ENCODE measurements at places on chromosomes 13 and 19.

GRCh38 chr19:48501494-48502349, 9.9 kb downstream of the LMTK3 start:
- peak; percentile 98 for DNase-seq

GRCh38 chr13:34640993-34641330, 301.1 kb upstream of the NBEA start:
- DNase-seq = peak; percentile 32

DNA sequence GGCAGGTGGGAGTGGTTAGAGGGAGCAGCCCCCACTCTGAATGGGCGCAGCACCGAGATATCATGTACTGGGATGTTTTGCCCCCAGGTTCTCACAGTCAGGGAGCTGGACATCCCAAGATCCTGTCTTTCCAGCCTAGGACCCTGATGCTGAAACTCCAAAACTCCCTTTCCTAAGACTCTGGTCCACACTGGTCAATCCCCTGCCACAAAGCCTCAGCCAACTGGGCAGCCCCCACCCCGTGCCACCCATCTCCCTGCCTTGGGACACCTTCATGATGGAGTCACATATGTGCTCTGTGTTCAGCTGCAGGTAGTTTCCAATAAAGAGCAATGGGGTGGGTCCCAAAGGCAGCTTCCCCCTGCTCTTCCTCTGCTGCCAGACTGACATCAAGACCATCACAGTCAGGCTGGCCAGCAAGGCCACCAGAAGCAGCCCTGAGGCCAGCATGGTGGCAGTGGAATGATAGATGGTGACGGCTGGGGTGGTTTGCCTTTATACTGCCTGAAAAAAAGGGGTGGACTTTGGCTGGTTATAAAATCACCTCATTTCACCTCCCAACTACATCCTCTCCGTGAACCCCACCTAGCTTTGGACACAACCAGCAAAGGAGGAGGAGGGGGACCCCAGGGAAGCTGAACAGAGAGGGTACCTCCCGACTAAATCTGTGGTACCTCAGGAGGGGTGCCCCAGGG, 36.3 kb downstream of the CYP2B6 start:
- no peak for DNase-seq

GRCh38 chr19:29278716-29279115, 65.8 kb upstream of the UQCRFS1 start:
- no peak for DNase-seq

- no peak for DNase-seq
Measured at GRCh38 chr19:5950741-5951140, 27.2 kb downstream of the RANBP3 start.

- DNase-seq = no peak
Measured at GRCh38 chr19:35251456-35251855, 2.7 kb downstream of the LSR start.
